D341Med (cell line): ENCODE measurements at places on chromosomes 16 and 17.

DNA sequence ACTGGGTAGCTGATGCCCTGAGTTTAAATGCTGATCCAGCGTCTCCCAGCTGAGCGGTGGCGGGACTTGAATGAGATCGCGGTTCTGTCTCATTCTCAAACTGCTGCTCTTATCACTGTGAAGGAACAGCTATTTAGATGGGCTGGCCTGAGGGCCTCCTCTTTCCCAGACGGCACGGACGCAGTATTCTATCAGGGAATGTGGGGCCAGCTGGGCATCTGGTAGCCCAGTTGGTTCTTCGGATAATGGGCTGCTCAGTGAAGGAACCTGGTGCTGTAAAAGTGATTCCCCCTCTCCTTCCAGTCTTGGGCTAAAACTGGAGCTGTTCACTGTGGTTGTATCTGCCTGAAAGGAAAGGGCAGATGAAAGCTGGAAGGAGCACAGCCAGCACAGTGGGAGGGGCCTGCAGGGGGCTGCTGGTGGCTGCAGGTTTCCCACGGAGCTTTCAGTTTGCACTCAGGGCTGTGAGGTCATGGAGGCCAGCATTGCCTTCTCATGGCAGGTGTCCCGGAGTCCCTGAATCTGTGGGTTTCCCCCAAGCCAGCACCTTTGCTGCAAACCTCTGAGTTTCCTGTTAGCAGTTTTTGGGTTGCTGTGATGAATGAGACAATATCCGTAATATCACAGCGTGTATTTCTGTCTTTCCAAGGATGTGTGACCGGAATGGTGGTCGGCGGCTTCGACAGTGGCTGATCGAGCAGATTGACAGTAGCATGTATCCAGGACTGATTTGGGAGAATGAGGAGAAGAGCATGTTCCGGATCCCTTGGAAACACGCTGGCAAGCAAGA lies 3.6 kb downstream of the IRF8 start:
- no peak for DNase-seq

GRCh38 chr16:53605356-53605755 lies 98.3 kb downstream of the RPGRIP1L start:
- no peak for DNase-seq

DNA sequence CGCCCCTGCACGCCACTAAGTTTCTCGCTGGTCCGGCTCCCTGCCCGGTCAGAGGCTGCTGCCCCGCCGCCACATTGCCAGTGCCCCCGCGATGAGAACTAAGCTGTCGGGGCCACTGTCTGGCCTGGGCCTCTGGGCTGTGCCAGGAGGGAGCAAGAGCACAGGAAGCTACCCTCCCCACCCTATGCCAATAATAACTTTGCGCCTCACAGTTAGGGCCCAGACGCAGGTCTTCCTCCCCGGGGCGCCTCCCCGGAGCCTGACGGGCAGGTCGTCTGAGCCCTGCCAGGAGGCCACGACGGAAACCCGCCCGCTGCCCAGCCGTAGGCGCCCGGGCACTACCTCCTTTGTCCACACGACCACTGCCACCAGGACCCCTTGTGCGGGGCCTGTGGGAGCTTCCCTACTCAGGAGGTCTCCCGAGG lies 1.5 kb downstream of the ZFPM1 start:
- DNase-seq = no peak

DNA sequence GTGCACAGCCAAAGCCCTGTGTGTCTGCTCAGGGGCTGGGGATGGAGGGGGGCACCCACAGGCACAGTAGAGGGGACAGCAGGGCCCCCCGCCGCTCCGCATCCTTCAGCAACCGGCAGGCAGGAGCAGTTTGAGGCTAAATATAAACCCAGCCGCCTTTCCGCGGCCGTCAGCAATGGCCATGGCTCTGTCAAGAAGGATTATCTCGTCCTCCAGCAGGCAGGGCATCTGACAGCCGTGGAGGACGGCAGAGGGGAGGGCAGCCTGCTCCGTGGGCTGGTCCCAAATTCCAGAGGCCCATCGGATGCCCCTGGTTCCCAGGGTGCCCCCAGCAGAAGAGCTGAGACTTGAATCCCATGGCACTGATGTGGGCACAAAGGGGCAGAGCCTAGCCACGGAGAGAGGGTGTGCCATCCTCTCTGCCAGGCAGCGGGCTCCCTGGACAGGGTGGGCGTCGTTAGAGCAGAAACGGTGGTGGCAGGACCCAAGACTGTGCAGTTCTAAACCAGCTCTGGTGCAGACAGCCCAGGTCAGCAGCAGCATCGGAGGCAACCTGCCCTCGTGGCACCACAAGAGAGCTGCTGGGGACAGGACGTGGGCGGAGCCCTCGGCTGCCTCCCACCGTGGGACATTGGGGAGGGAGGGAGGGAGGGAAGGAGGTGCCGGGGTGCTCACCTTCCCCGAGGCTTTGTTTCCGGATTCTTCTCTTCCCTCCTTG lies 198.8 kb upstream of the CIBAR2 start:
- DNase-seq = no peak
